ENCODE measurements at places on chromosomes 5 and 9.

GRCh38 chr5:135100011-135100410 lies 66.0 kb upstream of the PITX1 start:
- DNase-seq, result no peak

DNA sequence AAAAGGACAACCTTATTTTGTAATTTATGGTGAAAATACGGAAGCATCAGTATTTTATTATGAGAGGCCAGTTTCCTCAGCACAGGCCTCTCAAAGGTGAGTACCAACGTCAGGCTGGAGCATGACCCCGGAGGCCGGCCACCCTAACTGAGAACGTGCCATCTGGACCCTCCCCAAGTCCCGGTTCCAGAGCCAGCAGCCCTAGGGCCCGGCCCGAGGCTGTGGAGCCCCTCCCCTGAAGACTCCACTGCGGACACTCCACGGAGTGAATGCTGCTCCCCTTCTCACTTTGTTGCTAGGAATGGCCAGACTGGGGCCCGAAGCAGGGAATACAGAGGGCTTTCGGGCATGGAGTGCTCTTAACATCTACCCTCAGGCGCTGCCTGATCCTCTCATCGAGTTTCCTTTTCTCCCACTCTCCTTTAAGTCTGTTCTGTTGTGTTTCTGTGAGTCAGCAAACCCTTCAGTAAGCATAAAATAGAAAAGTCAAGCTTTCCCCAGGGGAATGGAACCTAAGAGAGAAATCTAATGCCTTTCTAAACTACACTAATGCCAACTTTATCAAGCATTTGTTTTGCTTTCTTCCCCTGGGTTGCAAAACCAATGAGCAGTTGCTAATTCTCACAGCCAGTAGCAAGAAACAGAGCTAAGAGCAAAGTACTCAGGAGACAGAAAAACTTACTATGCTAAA lies 4.5 kb downstream of the BRD9 start:
- no peak for DNase-seq

- DNase-seq, result no peak
Observed at GRCh38 chr5:130957151-130957550, 207.9 kb downstream of the HINT1 start.

- no peak for DNase-seq
Observed at GRCh38 chr5:95935553-95936100, 26.0 kb downstream of the ELL2 start.

GRCh38 chr9:92385477-92385876 lies 18.9 kb downstream of the OGN start:
- DNase-seq, result no peak

All from stimulated activated CD8-positive, alpha-beta memory T cell treated with anti-CD3 and anti-CD28 coated beads, Interleukin-7, amount 100 ng/mL, for 4 hours (primary cell).